Upper lobe of left lung (tissue), 6 donors: ENCODE measurements at places on chromosomes 4 and X. TPM values are rescaled to one million over a fixed set of nuclear protein-coding genes. Genes with fewer than 3 reads are reported as not detected.

- H3K36me3 ChIP-seq, result peaks cover 16% of the 10 kb centered on the region
- H3K27ac ChIP-seq, result no peak overlapping the region
- H3K4me3 ChIP-seq, result no peak overlapping the region
- H3K27me3 ChIP-seq, result no peaks in the 10 kb centered on the region
- H3K4me1 ChIP-seq, result no peaks in the 10 kb centered on the region
- peak; percentile 32 for DNase-seq
These were observed 27.5 kb downstream of the SETD7 start for GRCh38 chr4:139528377-139529005.

DNA sequence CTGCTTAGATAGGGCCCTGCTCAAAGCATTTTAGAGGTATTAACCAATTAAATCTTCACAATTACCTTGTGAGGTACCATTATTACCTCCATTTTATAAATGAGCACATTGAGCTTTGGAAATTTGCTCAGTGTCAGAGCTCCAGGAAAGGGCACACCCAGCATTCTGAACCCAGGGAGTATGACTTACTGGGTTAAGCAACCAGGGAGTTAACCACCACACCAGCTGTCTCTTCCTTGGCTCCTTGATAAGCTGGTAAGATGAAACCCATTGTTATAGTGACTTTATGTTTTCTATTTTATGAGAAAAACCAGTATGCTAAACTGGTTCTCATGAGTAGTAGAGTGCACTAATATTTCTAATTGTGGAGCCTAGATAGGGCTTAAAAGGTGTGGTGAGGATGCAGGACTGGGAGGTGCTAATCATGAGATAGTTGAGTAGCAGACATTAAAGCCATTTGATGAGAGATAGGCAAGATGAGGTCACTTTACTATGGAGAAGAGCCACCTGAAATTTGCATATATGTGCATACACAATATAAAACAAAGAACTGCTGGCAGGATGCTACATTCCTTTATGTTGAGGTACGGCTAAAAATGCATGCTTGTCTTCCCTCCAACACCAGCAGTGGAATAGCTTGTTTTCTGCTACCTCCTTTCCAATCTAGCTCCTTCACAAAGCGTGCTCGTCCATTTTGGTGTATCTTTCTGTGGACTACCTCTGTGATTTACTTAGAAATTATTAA is 556.1 kb downstream of the SPRY1 start:
- no peaks in the 10 kb centered on the region for H3K27me3 ChIP-seq
- no peaks in the 10 kb centered on the region for H3K4me1 ChIP-seq
- H3K36me3 ChIP-seq, result no peaks in the 10 kb centered on the region
- H3K4me3 ChIP-seq, result no peak overlapping the region

- H3K27me3 ChIP-seq, result no peaks in the 10 kb centered on the region
- no peak overlapping the region for H3K4me3 ChIP-seq
- H3K27ac ChIP-seq, result no peak overlapping the region
- no peak for DNase-seq
- H3K4me1 ChIP-seq, result no peaks in the 10 kb centered on the region
These were observed 184.2 kb upstream of the CTSO start for GRCh38 chr4:156137679-156138473.

GRCh38 chr4:9762823-9763475 is 18.5 kb upstream of the DRD5 start:
- H3K4me1 ChIP-seq, result no peaks in the 10 kb centered on the region
- no peak for DNase-seq
- no peak overlapping the region for H3K4me3 ChIP-seq
- H3K27ac ChIP-seq, result no peak overlapping the region
- H3K36me3 ChIP-seq, result no peaks in the 10 kb centered on the region

DNA sequence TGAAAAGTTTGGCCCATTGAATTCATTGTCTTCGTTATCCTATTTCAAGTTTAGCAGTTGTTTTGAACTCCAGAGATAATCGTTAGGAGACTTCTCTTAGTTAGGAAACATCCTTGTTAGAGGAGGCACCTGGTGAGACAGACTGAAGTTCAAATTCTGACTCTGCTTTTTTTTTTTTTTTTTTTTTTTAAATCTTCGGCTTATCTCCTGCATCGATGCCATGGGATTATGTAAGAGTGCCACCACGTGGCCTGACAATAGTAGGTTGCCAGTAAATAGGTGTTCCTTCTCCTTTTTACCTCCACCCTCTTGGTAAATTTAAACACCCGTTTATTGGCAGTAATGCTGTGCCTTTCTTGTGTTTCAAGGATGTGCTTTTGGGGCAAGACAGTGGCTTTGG is 149.3 kb downstream of the SOWAHB start:
- H3K4me3 ChIP-seq, result no peak overlapping the region
- no peaks in the 10 kb centered on the region for H3K27me3 ChIP-seq
- DNase-seq, result peak; percentile 44
- no peaks in the 10 kb centered on the region for H3K36me3 ChIP-seq
- H3K27ac ChIP-seq, result no peak overlapping the region
- no peaks in the 10 kb centered on the region for H3K4me1 ChIP-seq

DNA sequence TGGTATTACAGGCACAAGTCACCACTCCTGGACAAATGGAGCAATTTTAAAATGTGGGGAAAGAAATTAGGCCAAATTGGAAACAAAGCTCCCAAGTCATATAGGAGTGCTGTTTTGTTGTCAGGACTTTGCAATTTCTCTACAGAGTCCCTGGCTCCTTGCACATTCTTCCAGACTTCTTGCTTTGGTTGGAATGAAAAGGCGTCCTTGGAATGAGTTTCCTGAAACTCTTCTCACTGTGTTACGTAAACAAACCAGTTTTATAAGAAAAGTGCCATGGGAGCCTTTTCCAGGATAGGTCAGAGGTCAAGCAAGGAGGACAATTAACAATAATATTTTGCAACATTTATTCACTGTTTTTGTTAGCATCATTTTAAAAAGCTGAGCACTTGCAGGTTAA is 32.4 kb upstream of the KIT start:
- H3K27me3 ChIP-seq, result no peaks in the 10 kb centered on the region
- no peaks in the 10 kb centered on the region for H3K36me3 ChIP-seq
- no peaks in the 10 kb centered on the region for H3K4me1 ChIP-seq
- no peak overlapping the region for H3K27ac ChIP-seq
- no peak overlapping the region for H3K4me3 ChIP-seq

Gene GRIA2
- total RNA-seq, result not detected

Gene BEX2
- 18.9 TPM for total RNA-seq

Gene LRAT
- 0.22 TPM for total RNA-seq

Gene CXCL11
- total RNA-seq, result 0.98 TPM

Gene HTR2C
- not detected for total RNA-seq

Gene DGKK
- not detected for total RNA-seq

Gene SFRP2
- not detected for total RNA-seq
